T-helper 2 cell treated with Interferon-gamma antibody and Interleukin-4, amounts not matched to agents 5 μg/mL and 100 μg/mL, for 36 hours (primary cell): ENCODE measurements at places on chromosomes 1 and 21.

- DNase-seq, result no peak
Observed at GRCh38 chr1:24946861-24947658, 17.0 kb upstream of the RUNX3 start.

GRCh38 chr1:178039891-178040290 is 54.0 kb upstream of the RASAL2 start:
- DNase-seq, result no peak

GRCh38 chr1:204959836-204960235 is 83.2 kb upstream of the CNTN2 start:
- no peak for DNase-seq

DNA sequence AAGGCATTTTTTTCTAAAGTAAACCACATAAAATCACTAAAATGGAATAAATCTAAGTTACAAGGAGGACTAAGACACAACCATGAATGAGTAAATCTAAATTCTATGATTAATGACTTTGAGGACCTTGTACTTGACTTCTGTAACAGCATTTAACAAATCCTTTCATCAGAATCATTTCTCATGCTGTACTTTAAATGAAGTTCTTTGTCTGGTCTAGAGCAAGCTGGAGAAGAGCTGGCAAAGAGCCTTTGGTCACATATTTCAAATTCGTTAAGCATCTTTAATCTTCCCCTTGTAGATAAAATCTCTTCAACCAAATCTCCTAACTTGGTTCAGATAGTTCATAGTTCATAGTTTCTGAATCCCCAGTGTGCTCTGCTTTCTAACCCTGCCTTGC is 405.4 kb downstream of the PTPRC start:
- DNase-seq, result no peak

- DNase-seq, result no peak
Observed at GRCh38 chr1:8627728-8628127, 189.7 kb downstream of the RERE start.

DNA sequence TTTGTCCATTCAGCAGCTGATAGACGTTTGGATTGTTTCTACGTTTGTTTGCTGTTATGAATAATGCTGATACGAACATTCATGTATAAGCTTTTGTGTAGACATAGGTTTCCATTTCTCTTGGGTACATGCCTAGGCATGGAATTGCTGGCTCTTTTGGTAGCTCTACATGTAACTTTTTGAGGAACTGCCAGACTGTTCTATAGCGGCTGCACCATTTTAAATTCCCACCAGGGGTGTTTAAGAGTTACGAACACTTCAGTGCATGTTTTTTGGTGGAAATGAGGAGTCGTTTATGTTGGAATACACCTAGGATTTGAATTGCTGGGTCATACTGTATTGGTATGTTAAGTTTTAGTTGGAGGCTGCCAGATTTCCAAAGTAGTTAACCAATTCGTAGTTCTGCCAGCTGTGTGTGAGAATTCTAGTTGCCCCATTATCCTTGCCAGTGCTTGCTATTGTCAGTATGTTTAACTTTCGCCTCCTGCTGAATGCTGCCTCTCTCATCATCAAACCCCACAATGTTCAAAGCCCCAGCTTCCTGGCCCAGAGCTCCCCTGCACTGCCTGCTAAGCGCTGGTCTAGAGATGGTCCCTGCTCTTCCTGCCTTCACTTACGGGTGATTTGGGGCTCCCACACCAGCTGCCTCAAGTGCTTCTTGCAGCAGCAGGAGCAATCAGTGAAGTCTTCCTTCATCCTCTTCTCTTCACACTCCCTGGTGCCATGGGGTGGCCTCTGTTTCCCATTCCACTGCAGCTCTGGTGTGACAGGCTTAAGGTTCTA is 81.0 kb downstream of the MAN1C1 start:
- DNase-seq, result no peak

GRCh38 chr1:5427026-5427613 is 565.1 kb downstream of the NPHP4 start:
- DNase-seq, result no peak

DNA sequence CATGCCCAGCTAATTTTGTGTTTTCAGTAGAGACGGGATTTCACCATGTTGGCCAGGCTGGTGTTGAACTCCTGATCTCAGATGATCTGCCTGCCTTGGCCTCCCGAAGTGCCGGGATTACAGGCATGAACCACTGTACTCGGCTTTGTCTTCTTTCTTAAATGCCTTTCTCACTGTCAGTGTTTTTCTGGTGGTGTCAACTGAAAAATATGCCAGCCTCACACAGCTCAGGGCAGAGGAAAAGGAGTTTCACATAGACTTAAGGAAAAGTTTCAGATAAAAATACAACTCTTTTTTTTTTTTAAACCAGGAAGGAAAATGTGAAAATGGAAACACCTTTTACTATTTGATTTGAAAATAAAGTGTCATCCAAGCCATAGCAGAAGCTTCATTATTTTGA is 4.6 kb upstream of the MAB21L3 start:
- no peak for DNase-seq

GRCh38 chr1:94855307-94855700 is 35.1 kb downstream of the SLC44A3 start:
- DNase-seq, result no peak

DNA sequence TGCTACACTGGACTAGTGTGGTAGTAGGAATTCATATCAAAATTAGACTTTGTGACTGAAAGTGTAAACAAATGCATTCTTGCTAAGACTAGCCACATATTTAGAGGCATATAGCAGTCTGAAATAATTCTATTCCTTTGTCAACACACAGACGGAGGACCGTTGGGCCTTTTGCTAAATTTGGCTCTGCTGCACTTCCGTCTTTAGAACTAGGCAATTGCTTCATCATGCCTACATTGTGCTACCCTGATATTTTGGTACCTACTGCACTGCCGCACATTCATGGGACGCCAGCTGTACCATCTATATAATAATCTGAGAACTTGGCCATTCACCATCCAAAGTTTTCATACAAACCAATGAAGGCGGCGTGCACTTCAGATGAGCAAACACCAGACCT is 346.8 kb downstream of the KIF26B start:
- DNase-seq, result no peak

GRCh38 chr1:219465212-219466093 is 147.5 kb downstream of the ZC3H11B start:
- DNase-seq, result peak; percentile 20

GRCh38 chr1:107935396-107936064 is 29.4 kb downstream of the VAV3 start:
- DNase-seq, result peak; percentile 62

DNA sequence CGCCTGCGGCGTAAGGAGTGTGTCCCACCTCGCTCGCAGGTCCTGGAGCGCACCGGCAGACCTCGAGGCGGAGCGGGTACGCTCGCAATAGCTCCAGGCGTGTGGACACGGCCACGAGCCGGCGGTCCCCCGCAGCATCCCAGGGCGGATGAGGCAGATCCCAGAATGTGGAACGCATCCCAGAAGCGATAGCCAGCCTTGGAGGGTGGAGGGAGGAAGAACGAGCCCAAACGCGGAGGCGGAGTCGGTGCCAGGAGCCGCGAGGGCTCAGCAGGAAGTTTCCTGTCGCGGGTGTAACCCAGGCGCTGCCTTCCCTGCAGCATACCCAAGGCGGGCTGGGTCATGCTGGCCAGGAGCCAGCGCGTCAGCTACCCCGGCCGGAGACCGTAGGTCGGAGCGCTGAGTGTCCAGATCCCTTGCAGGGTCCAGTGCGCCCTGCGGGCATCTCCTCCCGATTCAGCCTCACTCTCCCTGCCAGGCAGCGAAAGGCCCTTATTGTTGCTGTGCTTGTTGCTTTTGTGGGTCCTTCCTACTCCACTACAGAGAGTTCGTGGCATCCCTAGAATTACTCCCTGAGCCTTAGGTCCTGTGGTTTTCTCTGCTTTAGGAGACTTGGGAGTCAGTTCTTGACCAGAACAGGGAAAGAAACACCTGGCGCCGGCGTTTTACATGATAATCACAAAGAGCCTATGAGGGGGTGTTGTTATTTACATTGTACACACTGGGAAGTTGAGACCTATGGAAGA is 27.7 kb downstream of the STYXL2 start:
- DNase-seq, result no peak

DNA sequence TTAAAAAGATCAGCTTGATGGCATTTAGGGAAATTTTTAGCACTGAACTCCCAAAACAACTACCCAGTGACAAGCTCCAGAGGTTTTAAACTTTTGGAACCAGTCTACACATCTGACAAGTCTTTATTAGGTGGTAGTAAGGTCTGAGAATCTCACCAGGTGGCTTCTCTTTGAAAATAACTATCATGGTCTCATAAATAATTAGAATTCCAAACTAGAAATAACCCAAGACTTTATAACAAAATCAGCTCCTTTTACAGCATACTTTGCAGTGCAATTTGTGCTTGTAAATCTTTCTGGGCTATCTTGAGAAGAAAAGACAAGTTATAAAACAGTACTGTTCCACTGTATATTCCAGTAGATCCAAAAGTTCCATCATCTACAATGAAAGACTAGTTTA is 108.7 kb downstream of the LTN1 start:
- DNase-seq, result no peak

DNA sequence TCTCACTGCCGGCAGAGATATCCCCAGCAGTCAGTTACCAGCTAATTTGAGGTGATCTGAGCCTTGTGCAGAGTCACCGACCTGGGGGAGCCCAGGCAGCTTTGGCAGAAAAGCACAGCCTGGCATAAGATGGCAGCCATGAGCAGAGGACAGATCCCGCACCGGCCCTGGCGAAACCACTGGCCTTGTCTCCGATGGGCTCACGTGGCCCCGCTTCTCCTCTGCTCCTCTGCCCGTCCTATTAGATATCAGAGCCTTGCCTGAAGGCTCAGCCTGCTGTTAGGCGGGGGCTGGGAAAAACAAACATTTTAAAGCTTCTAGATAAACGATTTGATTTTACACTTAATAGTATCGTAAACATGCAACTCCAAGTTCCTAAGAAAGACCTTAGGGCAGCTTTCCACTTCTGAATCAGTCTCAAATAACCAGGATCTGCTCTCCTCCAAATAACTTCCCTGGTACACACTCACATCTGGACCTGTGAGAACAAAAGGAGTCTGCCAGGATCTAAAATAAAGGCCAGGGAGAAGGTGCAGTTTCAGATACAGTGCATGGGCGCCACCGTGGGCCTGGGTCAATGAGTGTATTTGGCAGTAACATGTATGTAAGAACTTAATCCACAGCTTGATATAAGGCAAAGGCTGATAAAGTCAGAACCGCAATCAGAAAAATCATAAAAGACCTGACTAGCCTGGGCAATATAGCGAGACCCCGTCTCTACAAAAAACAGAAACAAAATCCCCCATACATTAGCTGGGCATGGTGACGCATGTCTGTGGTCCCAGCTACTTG is 10.0 kb downstream of the EDARADD start:
- DNase-seq, result no peak

DNA sequence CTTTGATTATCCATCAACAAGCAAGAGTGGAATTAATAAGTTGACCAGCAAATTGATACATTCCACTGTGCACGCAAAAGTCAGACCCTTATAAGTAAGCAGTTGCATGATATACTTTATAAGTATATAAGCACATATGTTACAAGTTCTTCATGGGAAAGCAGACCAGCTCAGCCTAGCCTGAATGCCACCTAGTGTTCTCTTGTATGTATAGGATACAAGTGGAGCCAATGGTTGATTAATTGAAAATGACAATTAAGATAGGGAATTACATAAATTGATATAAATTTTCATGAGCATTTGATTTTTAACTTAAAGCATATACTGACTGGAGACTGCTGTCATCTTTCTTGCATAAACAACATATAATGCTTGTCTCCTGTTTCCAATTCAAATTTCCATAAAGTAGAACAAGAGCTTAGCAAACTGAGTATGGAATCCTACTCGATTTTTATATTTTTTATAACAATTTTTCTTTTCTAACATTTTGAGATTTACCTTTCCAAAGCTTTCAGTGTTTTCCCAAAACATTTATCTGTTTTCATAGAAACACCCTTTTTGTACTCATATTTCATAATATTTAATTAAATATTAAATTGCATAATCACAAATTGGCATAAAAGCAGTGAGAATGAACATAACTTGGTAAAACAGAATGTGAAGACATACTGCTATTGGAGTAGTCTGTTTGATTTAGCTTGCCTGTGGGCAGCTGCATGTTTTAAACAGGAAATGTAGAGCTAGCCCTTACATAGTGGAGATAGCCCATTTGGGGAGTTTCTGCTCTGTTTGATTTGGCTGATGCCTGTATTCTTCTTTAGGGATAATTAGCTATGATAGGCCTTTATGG is 62.8 kb downstream of the MAGI3 start:
- no peak for DNase-seq

GRCh38 chr1:223647249-223647648 is 18.3 kb downstream of the CAPN8 start:
- DNase-seq, result no peak

GRCh38 chr1:9085306-9085940 is 16.0 kb upstream of the SLC2A5 start:
- DNase-seq, result no peak

DNA sequence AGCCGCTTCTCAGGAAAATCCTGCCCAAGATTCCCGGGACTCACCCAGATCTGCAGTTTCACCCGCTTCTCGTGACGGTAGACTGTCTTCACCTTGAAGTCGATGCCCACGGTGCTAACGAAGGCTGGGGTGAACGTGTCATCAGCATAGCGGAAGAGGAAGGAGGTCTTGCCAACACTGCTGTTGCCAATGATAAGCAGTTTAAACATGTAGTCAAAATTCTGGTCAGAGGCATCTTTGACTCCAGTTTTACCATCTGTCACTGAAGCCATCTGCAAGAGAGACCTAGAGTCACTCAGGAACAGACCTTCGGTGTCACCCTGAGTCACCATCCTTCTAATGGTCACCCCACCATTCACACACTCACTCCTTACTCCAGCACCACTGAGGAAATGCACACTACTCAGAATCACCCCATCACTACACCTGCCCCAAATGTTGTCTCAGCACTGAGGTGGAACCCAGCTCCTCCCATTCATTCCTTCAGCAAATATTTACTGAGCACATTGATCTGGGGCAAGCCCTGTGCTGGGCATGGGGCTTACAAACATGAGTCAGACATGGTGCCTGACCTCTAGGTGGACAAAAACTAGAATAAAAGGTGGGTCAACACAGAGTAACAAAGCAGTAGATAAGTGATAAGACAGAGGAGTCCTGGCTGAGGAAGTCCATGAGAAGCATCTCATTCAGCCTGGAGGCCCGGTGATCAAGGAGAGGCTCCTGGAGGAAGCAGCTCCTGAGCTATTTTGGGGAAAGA is 13.5 kb downstream of the RAB3B start:
- no peak for DNase-seq

- DNase-seq, result no peak
Observed at GRCh38 chr1:17091252-17091651, 28.0 kb downstream of the PADI2 start.

GRCh38 chr1:94578856-94579255 is 37.3 kb upstream of the F3 start:
- no peak for DNase-seq

GRCh38 chr1:247362153-247362552 is 30.5 kb upstream of the ZNF496 start:
- no peak for DNase-seq

GRCh38 chr1:119323216-119323982 is 45.2 kb upstream of the HAO2 start:
- no peak for DNase-seq

DNA sequence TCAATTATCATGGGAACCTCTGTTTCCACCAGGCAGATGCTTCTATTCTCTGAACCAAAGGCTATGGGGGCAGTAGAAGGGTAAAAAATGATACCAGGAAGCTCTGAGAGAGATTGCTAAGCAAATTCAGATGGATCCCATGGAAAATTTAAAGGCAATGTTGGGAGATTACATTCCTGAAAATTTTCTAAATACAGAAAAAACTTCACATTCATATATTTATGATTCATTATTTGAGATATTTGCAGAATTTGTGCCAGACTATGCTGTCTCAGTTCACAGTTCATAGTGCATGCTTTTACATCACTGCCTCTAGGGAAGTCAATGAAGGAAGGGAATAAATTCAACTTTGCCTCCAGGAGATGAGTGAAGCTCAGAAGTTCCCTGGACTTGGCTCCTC is 57.5 kb downstream of the KCNT2 start:
- no peak for DNase-seq
